ENCODE measurements at places on chromosomes 2 and 18.

- no peak for DNase-seq
Measured at GRCh38 chr2:120716641-120717585, 18.8 kb upstream of the GLI2 start.

DNA sequence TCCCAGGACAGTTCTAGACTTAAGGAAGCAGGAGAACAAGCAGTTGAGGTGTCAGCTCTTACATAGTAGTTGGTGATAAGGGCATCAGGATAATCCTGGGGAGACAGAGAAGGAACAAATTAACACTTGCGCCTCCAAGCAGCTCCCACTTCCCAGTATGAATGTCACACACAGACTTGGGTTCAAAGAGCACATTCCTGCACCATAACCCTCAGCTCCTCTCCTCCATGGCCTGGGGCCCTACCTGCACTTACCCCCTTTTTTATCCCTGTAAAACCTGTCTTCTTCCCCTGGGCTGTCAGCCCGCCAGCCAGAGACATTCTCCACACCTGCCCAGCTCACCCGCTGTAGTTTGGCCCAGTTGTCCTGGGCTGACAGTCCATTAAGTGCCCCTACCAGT is 3.9 kb upstream of the UCN start:
- no peak for DNase-seq

DNA sequence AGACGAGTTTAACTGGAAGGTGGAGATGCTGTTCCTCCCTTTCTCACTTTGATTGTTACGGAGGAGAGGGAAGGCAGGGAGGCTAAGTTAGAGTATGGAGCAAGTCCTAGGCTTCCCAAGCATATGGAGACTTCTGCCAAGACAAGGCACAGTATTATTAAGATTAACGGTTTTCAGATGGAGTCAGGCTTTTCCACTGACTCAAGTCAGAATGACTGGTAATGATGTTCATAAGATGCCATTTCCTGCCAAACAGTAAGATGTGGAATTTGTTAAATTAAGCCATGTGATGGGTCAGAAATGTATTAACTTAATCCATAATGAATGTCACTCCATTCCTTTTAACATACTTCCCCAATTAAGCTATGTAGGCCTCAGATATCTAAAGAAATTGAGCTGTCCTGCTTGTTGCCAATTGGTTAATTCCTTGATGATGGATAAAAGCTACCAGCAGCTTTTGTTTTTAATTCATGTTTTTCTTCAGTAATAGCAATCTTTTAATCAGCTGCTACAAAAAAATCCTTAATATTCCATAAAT is 383.7 kb downstream of the ZNF521 start:
- DNase-seq = no peak

- DNase-seq = no peak
Measured at GRCh38 chr2:236714080-236714479, 144.5 kb downstream of the ACKR3 start.

GRCh38 chr2:168096158-168096557 is 151.2 kb downstream of the STK39 start:
- DNase-seq = no peak

DNA sequence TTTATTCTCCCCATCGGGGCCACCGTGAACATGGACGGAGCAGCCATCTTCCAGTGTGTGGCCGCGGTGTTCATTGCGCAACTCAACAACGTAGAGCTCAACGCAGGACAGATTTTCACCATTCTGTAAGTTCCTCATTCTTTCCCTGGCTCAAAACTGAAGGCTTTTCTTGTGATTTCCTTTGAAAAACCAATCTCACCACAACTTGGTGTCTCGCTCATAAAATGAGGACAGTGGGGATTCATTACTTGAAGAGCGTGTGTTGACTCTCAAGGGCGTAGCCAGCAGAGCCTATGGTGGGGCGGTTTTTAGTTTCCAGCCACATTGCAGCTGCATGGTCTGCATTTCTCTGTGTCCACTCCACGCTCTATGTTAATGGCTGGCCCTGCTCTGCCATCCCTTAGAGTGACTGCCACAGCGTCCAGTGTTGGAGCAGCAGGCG is 29.0 kb downstream of the SLC1A4 start:
- DNase-seq = no peak

- no peak for DNase-seq
Measured at GRCh38 chr2:207014424-207014823, 75.1 kb downstream of the CPO start.

- DNase-seq = no peak
Measured at GRCh38 chr2:43082111-43082894, 144.1 kb downstream of the ZFP36L2 start.

GRCh38 chr18:59051470-59052165 is 88.1 kb upstream of the SEC11C start:
- no peak for DNase-seq

- DNase-seq = no peak
Measured at GRCh38 chr18:36181898-36182506, 5.3 kb upstream of the MOCOS start.

- DNase-seq = no peak
Measured at GRCh38 chr2:127735537-127736399, 34.5 kb downstream of the SFT2D3 start.

- DNase-seq = no peak
Measured at GRCh38 chr2:10075571-10076209, 4.5 kb downstream of the CYS1 start.

Data from stimulated activated CD8-positive, alpha-beta memory T cell treated with anti-CD3 and anti-CD28 coated beads, Interleukin-4, amount 100 ng/mL, for 1 hour (primary cell).